Activated CD4-positive, alpha-beta T cell treated with anti-CD3 and anti-CD28 coated beads, Interleukin-2, amount 50 U/mL, for 1 hour (primary cell): ENCODE measurements at places on chromosomes 6 and 20.

GRCh38 chr20:3051385-3052019 lies 5.7 kb downstream of the MRPS26 start:
- no peak for DNase-seq

GRCh38 chr20:815914-816606 lies 17.5 kb upstream of the FAM110A start:
- DNase-seq = peak; percentile 64

DNA sequence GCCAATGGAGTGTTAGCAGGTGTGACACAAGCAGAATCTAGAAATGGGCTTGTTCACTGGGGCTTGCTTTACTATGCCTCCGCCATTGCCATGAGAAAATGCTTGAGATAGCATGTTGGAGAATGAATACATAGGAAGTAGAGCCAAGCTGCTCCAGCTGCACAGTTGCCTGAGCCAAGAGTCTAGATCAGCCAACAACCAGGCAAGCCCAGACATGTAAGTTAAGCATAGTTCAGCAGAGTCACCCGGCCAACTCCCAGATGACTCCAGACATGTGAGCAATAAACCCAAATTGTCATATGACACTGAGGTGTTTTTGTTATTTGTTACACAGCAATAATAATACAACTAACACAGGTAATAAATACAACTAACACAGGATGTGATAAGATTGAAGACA lies 167.9 kb downstream of the HAO1 start:
- DNase-seq = no peak

DNA sequence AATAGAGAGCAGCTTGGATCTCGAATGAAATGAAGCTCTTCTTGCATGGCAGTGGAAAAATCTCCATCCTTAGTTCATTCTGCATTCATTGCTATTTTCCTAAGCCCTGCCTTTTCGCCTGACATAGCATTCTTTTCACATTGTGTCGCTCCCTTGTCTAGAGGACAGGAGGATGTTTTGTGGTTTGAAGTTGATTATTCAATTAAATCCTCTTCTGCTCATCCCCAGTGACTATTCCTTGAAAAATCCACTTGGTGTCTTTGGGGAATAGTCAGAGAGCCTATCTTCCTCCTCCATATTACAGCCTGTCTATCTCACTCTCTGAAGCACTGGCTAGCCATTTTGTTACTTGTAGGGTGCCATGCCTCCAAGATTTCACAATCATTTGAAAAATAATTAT lies 161.2 kb downstream of the KLHL32 start:
- DNase-seq = no peak

- DNase-seq = no peak
These were observed 110.5 kb upstream of the CDYL start for GRCh38 chr6:4665489-4666417.

DNA sequence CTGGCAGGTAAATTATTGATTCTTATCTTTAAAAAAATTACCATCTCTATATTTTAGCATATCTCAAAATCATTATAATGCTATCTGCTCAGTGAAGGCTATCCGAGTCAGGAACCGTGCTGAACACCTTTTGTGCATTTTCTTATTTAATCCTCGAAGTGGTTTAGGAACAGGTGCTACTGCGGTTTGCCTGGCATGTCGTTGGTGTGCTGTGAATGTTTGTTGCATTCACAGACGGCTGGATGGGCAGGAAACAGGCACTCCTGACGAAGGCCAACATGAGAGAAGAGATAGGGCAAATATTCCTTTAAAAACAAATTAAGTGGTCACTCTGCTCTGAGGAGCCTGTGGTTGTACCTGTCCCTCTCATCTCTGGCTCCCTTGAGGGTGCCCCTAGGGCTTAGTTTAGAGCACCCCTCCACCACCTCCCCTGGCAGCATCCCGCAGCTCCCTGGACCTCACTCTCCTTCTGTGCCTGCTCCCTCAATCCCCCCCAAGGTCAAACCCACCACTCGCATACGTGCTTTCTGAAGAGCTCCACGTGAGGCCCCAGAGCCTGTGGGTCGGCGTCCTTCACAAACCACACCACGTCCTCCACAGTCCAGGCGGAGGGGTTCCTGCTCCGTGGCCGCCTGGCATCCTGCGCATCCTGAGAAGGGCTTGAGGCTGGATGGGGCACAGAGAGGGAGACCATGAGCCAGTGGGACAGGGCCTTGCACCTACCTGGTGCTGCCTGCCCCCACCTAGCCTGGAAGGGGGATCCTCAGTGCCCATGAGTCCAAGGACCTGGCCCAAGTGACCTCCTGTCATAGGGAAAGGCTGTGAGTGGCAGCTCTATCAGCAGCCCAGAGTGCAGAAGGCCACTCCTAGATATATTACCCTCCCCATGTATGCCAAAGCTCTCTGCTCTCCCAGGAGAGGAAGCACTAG lies 116.5 kb downstream of the SCML4 start:
- no peak for DNase-seq

DNA sequence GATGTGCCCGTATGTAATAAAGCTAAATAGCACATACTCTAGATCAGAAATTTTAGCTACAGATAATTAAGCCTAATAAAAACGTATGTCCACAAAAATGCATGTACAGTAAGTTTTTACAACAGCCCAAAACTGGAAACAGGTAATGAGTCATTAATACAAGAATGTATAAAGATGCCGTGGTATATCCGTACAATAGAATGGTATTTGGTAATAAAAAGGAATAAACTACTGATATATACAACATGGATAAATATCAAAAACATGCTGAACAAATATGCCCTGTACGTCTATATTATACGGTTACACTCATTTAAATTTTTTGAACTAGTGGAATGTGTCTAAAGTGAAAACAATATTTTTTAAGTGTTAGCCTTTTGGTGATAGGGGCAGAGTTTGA lies 128.2 kb upstream of the ADGRB3 start:
- DNase-seq = no peak

DNA sequence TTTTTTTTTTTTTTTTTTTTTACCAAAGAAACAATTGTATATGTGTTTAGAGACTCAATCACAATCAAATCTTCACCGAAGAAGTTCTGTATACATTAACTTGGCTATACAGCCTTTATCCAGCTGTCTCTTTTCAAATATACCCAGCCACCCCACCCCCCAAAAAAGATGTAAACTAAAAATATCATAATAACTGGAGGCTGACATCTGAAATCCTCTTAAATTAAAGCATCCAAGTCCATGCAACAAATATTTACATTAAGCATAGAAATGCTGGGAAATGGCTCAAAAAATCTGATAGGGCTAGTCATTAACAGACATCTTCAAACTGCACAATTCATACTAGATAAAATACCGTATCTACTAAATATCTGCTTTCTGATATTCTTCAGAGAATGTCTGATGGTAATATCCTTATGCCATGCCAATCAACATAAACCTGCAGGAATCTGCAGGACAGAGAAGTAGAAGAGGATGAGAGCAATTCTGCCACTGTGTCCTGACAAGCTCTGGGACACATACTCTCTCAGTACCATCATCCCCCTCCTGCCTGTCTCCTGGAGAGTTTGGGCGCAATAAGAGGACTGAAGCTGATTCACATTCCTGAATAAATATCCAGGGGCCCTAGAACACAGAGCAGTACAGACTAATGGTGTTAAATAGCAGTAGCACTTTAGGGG lies 152.4 kb downstream of the KIF6 start:
- no peak for DNase-seq

DNA sequence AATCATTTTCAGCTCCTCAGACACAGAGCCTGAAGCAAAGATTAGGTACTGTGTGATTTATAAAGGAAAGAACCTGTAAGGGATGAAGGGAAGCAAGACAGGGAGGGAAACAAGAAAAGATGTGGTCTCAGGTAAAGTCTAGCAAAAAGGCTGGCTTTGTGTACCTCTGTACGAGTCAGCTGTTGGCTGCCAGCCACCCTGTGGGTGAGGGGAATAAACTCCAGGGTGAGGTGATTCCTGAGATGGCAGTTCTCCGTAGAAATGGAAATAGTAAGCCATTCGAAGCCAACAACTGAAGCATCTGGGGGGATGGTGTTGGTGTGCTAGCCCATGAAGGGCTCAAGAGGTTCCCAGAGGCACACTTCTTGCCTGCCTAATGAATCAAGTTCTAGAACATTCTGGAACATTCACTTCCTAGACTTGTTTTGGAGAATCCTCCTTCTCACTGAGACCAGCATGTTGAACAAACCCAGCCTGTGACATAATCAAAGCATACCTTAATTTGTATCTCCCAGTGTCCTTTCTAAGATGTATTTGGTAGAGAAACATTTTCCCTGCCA lies 10.6 kb upstream of the TTPAL start:
- DNase-seq = no peak

- peak; percentile 87 for DNase-seq
These were observed at the start of gene DPM1 for GRCh38 chr20:50957798-50958614. Gene DPM1 (minus strand): TSS chr20:50958532. CDS start chr20:50958523, 9 bp downstream.

DNA sequence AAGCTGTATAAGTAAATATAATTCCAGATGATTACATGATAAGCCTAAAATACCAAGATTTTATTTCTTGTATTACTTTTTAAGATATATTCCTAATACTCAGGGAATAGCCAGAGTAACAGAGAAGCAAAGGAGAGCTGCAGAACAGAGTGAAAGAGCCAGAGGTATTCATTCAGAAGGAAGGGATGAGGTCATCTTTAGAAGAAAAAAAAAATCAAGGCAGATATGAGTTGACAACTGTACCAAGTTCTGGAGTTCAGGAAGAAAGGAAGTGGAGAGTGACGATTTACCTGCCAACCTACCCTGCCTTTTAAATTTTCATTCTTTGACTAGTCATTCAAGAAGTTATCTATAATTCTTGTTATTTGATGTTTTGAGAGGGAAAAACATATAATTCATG lies 28.8 kb upstream of the NHSL1 start:
- no peak for DNase-seq

DNA sequence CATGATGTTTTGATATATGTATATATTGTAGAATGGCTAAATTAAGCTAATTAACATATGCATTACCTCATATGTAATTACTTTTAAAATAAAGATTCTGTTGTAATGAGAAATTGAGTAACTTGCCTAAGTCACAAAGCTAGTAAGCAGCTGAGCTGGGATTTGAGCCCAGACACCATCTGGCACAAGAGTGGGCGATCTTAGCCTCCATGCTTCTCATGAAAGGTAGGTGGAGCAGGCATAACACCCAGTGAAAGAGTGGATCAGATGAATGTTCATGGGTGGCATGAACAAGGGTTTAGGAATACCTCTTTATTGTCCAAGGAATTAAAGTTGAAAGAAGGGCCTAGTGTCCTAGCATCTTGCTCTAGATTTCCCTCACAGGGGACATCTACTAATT lies 365.4 kb downstream of the TFAP2B start:
- DNase-seq = no peak

GRCh38 chr20:396619-397431 lies 11.3 kb upstream of the RBCK1 start:
- no peak for DNase-seq

DNA sequence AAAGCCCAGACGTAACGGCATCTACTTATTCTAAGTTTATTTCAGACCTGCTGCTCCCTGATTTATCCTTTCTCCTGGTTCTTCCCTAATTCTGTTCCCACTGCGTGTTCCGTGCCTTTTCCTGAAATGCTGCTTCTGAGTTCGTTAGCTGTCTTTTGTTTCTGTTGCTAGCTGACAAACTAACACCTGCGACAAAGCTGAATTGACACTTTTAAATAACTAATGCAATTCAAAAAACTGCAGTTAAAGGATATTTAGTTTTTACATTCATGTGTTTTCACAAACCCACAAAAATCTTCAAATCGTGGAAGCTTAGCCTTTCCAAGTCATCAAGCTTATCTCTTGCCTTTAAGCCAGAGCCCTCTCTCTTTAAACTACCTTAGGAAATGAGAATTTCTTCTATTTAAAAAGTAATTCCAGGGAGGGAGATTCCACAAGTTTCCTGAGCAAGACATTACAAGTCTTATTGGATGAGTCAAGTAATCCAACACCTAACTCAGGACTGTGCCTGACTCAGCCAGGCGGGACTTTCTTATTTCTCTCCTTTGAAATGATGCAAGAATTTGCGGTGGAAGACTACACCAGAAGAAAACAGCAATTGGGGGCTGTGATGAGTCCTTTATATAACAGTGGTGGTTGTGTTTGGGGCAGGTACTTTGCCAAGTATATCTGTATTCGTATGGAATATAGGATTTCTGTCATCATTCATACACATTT lies 6.3 kb downstream of the ADTRP start:
- DNase-seq = no peak
